ENCODE measurements at places on chromosomes 2 and 18.

GRCh38 chr2:172877826-172878225, 142.2 kb downstream of the RAPGEF4 start:
- no peak for DNase-seq

DNA sequence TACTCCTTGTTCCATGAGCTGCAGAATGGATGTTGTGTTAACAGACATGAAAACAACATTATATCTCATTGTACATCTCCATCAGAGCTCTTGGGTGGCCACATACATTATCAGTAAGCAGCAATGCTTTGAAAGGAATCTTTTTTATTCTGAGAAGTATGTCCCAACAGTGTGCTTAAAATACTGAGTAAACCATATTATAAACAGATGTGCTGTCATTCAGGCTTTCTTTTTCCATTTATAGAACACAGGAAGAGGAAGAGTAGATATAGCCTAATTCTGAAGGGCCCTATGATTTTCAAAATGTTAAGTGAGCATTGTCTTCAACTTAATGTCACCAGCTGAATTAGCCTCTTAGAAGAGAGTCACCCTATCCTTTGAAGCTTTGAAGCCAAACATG, 44.3 kb upstream of the CABYR start:
- DNase-seq = no peak

GRCh38 chr2:212299943-212300342, 238.7 kb downstream of the ERBB4 start:
- DNase-seq = no peak

GRCh38 chr18:79775441-79776221, 22.1 kb upstream of the KCNG2 start:
- DNase-seq = no peak

GRCh38 chr2:105437708-105438103, 38.9 kb upstream of the FHL2 start:
- no peak for DNase-seq

DNA sequence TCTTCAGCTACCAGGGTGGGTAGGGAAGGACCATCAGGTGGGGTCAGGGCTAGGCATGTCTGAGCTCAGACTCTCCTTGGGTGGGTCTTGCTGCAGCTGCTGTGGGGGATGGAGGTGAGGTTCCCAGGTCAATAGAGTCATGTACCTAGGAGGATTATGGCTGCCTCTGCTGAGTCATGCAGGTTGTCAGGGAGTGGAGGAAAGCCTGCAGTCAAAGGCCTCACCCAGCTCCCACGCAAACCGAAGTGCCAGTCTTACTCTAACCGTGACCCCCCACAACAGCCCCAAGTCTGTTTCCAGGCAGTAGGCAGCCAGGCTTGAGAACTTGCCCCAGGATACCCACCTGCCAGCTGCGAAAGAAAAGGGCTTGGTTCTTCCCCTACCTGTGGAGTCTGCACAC, 113.6 kb upstream of the GALNT5 start:
- DNase-seq = no peak

DNA sequence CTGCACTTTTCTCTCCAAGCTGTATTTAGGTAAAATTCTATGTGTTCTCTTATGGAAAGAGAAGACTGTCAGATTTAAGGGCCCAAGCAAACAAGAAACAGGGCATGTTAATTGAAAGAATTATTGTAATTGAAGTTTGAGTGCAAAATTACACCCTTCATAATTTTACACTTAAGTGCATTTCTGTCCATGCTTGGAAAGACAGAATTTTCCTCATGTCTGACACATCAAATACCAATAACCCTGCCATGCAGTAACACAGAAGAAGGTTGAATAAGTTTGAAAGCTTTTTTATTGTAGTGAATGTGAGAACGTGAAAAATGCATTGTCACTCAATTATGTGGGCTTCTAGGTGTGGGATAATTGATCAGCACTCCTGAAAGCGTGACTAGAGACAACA, 52.9 kb upstream of the PARD3B start:
- DNase-seq = no peak

GRCh38 chr2:82848285-82848684, 1610.8 kb downstream of the SUCLG1 start:
- no peak for DNase-seq

GRCh38 chr18:79819968-79820351, 22.2 kb downstream of the KCNG2 start:
- no peak for DNase-seq

DNA sequence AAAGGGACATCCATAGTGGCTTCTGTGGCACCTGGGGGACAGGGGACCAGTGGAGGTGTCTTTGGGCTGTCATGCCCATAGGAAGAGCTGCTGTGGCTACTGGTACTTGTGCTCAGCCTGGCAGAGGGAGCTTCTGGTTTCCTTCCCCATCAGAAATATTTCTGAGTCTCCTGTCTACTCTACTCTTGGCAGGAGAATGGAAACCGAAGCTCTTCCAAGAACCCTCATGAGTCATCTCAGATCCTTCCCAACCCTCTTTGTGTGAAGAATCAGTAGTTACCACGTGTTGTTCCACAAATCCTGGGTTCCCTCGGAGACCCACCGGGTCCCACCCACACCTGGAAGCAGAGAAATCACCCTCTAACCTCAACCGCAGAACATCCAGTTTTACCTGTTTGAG, 234.9 kb downstream of the FHOD3 start:
- DNase-seq = no peak

DNA sequence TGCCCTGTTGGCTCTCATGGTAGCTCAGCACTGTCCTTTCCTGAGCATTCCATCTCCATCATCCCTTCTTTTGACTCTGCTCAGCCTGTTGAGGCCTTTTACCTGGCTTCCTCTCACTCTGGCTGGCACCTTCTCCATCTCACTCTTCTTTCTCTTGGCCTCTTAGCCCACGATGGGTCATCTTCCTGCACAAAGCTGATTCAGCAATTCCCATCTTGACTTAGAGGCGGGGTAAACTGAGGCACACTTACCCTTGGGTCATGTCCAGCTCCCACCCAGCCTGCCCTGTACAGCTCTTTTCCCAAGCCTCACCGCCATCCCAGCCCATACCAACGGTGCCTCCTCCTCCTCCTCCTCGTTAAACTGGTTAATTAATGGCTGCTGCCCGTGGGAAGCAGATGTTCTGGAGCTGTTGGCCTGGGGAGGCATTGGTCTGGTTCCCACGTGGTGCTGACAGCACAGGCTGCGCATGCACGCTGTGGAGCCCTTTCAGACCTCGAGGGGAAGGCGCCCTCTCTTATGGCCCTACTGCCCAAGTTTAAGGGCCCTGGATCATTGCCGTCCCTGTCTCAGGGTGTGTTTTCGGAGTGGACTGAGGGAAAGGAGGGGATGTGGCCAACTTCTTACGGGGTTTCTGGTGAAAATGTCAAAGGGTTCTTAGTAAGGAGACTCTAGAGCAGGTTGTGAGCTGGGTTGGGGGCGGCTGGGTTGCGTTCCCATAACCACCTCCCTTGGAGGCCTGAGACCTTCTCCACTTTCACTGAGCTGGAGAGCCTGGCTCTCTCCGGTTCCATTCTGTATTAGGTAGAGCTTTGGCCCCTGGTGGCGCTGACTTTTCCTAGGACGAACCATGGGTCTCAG, 10.9 kb downstream of the WNT10A start:
- no peak for DNase-seq

DNA sequence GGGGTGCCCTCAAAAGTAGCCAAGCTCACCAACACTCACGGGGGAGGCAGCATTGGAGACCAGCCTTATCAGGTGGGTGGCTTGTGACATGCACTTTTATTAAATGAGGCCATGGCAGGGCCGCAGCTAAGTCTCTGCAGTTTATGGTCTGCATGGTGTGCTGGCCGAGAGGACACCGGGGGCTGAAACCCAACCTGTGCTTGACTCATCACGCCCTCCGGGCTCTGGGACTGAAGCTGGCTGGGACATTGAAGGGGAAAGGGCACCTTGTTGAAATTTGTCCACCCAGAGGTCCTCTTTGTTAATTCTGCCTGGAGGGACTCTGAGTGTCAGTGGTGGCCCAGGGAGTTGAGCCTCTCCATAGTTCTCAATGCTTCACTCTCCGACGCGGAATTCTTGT, 17.7 kb upstream of the NTSR2 start:
- no peak for DNase-seq

- no peak for DNase-seq
Observed at GRCh38 chr18:67504739-67505138, 11.8 kb downstream of the DSEL start.

DNA sequence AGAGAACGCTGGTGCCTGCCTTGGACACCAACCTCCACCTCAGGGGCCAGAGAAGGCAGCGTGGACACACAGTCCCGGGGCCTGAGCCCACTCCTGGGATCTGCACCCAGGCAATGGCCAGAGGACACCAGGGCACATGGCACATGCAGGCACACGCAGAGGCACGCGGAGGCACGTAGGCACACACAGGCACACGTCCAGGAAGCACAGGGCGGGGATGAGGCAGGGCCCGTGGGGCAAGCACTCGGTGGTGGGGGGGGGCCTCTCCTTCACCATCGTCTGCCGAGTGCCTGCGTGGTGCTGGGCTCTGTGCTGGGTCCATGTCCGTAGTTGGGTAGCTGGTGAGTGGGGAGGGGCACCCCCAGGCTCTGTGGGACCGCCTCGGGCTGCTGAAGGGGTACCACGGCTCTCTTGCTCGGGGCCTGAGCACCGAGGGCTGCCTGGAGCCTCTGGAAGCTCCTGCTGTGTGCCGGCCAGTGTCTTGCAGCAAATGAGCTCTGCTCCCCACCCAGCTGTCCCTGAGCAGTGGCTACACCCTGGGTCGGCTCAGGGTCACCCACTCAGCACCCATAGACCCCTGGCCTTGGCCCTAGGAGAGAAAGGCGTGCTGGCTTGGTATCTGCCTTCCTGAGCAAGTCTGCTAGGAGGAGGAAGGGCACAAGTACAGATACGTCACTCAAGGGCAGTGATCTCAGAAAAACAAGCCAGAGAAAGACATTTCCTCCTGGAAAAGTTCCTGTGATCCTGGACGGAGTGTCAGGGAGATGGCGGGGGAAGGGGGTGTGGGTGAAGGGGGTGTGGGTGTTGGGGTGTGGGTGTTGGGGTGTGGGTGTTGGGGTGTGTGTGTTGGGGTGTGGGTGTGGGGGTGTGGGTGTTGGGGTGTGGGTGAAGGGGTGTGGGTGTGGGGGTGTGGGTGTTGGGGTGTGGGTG, 26.4 kb downstream of the RTP5 start:
- DNase-seq = no peak

DNA sequence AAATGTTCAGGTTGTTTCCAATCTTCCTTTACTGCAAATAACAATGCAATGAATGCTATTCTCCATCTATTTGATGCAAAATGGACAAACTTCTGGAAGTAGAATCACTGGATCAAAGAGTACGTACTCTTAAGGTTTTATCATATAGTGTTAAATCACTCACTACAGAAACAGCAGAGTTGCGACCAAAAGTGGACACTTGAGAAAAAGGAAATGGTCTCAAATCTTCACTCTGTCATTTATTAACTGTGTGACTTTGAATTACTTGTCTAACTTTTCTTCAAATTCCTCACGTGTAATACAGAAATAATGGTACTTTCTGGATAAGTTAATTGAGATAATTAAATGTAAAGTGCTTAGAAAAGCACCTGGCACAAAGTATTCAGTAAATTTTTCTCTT, 78.1 kb downstream of the CERKL start:
- no peak for DNase-seq

DNA sequence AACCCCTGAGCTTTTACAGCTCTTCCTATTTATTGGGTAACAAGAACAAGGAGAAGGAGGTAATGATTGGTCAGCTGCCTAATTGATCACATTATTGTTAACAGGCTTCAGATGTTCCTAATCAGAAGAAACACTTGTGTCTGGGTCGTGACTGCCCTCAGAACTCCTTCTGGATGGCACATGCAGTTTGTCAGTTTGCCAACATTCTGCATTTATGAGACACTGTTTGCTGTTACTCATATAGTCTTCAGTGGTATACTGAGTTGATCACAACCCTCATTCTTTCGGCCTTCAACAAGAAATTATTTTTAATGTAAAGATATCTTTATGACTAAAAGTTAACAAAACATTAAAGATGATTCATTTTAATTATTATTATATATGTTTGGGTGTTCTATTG, 95.7 kb upstream of the DOCK10 start:
- DNase-seq = no peak

DNA sequence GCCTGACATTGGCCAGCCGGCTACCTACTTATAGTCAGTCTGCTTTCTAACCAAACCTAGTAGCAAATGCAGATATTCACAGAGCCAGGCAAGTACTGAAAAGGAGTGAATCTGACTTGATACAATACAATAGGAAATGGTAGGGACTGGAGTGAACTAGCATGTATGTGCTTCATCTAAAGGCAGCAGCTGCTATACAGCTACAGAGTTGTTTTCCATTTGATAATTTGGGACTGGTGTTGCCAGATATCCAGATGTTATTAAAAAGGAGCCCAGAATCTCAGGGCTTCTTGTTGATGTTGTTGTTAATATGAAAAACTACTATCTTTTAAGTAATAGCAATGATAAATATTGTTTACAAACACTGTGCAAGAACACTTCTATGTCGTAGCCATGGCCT, 159.4 kb downstream of the BABAM2 start:
- no peak for DNase-seq

DNA sequence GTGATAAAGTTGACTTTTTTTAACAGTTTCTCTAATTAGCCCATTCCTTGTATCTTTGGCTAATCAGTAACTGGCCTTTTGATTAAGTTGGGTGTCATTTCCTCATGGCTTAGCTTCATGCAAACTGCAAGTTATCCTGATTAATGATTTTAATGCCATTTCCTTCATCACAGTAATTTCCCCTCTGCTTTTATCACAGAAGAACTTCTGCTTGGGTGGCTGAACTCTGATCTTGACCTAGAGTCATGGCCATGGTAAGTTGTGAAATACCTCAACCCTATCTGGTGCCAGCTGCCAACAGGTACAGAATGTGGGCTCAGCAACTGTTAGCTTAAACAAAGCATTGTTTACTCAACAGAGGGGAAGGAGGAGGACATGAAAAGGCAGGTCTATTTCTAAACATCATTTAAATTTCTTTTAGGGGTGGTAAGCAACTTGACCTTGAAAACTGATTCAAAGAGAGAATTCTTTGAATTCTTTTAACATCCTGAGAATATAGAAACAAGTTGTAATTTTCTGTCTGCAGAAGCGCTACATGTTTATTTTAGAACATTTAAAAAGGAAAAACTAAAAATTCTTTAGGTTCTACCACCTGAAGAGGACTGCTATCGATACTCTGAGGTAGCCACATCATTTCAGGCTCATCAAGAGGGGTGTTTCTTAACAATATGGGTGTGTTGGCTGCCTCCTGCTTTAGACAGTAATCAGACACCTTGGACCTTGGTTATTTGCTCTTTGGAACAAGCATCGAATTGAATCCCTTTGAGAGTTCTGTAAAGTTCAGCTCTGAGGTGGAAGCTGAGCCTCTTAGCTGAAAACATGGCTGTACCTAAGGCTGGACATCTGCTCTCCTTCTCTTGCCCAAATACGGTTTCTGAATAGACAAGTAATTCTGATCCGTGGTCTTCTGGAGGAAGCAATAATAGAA, 39.7 kb downstream of the ANXA4 start:
- no peak for DNase-seq

Measured in CD4-positive, alpha-beta memory T cell (primary cell).